ENCODE measurements at places on chromosomes 12 and 14. TPM values are rescaled to one million over a fixed set of nuclear protein-coding genes. Genes with fewer than 3 reads are reported as not detected.
A peak's percentile ranks its signal among the peaks of the same experiment; 100 is the strongest.

- DNase-seq = no peak
Observed at GRCh38 chr14:47240748-47241437, 434.5 kb downstream of the MDGA2 start.

GRCh38 chr12:77800501-77800900, 30.2 kb upstream of the NAV3 start:
- no peak for DNase-seq

GRCh38 chr14:49593016-49593415, 5.7 kb upstream of the LRR1 start:
- DNase-seq = no peak

DNA sequence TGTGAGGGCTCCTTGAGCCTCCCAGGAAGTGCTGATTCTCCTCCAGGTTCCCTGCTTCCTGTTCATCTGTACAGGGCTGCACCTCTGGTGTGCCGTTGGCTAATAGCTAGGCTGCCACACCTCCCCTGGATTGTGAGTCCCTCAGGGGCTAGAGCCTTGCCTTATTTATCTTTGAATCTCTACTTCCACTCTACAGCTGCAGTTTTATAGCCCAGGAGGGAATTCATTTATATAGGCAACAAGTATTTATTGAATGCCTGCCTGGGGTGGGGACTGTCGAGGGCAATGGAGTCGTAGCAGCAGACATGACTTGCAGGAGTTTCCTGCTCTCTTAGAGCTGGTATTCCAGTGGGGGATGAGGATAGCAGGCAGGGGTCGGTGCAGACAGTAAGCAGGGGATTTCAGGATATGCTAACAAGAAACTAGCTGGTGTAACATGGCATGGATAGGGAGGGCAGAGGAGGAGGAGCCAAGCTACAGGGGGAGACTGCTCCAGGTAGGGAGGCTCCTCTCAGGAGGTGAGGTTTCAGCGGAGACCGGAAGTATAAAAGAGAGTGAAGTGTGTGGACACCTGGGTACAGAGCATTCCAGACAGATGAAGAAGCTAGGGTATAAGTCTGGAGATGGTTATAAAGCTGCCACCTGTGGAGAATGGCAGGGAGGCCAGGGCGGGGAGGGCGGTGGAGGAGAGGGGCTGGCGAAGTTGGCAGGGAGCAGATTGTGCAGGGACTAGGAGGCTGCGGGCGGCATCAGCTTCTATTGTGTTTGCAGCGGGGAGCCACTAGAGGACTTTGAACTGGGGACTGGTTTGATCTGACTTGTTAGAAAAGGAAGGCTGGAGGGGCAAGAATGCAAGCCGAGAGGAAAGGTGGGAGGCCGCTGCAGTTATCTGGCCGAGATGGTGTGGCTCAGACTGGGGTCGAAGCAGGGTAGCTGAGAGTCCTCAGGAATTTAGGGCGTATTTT, 17.2 kb downstream of the USP30 start:
- DNase-seq = no peak

Gene ADAM20
- polyA plus RNA-seq = not detected

DNA sequence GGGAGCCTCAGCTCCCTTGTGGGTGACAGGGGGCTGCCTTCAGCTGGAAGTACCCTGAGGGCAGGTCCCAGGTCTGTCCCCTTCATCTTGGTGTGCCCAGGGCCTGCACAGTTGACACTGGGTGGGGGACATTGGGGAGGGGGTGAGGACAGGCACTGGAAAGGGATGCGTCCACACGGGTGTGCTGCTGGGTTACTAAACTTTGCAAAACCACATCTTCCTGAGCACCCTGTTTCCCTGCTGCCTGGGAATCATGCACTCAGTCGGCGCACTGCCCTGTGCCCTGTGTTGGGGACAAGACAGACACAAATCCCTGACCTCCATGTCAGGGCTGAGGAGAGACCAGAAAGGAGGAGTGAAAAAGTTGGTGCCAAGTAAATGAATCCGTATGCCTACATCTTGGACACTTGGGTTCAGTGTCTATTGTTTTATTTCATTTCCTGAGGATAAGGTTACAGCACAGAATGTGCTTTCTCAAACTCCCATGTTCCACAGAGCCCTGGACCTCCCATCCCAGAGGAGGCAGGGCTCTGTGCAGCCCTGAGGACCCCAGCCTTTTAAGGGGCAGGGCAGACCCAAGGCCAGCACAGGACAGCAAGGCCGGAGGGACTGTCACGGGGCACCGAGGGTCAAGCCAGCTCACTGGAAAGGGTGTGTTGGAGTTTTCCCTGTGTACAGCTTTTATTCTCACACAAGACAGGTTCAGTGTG, 2.9 kb upstream of the SLC25A29 start:
- no peak for DNase-seq

DNA sequence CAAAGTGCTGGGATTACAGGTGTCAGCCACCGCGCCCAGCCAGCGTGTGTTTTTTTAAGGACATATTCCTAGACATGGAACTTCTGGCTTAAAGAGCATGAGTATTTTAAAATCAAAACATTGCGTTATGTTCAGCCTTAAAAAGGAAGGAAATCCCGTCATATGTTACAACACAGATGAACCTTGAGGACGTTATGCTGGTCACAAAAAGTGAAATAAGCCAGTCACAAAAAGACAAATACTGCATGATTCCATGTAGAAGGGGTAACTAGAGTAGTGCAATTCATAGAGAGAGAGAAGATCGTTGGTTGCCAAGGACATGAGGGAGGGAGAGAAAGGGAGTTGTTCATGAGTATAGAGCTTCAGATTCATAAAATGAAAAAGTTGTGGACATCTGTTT, 53.9 kb downstream of the ACACB start:
- no peak for DNase-seq

DNA sequence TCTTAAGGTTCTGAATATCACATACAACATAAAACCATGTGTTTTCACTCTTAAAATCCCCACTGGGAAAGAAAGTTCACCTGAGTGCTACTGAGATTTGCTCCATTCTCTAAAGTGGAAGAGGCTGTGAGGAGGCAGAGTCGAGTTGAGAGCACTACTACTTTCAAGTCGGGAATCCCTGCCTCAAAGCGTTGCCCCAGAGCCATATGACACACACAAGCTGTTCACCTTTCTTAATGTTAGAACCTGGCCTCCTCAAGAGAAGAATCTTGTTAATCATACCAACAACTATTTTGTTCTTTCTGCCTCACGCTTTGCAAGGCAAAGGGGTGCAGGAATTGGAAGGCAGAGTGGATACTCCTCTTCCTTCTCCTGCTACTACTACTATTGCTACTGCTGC, 149.7 kb upstream of the DAAM1 start:
- no peak for DNase-seq

Gene C1S
- polyA plus RNA-seq = 0.15 TPM

GRCh38 chr12:3647504-3647903, 105.4 kb downstream of the CRACR2A start:
- DNase-seq = no peak

DNA sequence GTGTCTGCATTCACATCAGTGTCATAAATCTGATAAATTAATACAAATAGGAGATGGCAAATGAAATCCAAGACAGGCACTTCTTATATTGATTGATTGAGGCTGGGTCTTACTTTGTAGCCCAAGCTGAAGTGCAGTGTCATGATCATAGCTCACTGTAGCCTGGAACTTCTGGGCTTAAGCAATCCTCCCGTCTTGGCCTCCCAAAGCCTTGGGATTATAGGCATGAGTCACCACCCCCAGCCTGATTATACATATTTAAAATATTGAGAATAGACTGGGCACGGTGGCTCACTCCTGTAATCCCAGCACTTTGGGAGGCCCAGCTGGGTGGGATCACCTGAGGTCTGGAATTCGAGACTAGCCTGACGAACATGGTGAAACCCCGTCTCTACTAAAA, 51.3 kb downstream of the MARK3 start:
- no peak for DNase-seq

- no peak for DNase-seq
Observed at GRCh38 chr12:4447151-4447550, 1.5 kb upstream of the FGF6 start.

Gene KCNJ8
- polyA plus RNA-seq = not detected

DNA sequence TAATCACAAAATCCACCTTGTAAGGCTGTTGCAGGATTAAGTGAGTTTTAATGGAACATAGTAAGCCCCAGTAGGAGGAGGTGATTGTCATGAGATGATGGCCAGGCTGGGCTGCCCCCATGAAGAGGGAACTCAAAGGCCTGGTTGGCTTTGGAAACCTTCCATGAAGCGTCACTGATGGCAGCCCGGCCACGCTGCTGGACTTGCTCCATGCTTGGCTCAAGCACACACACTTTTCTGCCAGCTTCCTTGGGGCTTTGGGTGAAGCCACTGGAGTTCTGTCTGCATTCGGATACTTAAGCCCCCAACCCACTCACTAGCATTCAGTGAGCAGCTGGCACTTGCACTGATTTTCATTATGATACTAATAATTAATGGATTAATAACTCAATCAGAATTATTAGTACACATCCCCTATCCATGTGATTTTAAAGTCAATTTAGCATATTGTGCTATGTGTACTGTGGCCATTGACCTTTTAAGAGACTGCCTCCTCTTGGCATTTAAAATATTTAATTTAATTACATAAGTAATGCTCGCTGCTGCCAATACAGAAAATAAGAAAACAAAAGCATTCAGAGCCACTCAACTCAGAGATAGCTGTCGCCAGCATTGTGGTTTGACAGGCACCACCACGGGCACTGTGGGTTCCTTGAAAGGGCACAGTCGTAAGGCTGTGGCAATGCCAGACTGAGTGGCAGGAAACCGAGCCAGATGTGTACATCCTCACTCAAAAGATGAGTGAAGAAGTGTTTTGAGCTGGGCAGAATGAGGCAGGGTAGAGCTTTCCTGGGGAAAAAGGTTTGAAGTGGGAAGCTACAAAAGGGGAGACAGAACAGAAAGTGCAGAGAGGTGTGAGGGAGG, 15.9 kb downstream of the KRT85 start:
- DNase-seq = peak; percentile 85

Gene NRXN3
- polyA plus RNA-seq = not detected

Gene CCDC196
- polyA plus RNA-seq = not detected

Gene KRT3
- polyA plus RNA-seq = not detected

- DNase-seq = no peak
Observed at GRCh38 chr12:108653082-108653516, 19.4 kb upstream of the SELPLG start.

DNA sequence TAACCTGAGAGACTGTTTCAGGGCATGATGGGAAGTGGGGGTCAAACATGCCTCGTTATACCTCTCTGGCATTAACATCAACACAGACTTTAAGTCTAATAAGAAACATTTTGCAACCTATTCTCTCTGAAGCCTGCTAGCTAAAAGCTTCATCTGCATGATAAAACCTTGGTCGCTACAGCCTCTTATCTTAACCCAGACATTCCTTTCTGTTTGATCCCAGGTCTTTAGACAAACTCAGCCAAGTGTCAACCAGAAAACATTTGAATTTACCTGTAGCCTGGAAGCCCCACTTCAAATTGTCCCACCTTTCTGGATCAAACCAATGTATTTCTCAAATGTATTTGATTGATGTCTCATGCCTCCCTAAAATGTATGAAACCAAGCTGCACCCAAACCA, 9.1 kb downstream of the PPP2R3C start:
- DNase-seq = no peak

Gene RERGL
- not detected for polyA plus RNA-seq

GRCh38 chr12:18549598-18549997, 188.2 kb downstream of the PLCZ1 start:
- DNase-seq = no peak

Gene AGAP2
- 4.3 TPM for polyA plus RNA-seq

DNA sequence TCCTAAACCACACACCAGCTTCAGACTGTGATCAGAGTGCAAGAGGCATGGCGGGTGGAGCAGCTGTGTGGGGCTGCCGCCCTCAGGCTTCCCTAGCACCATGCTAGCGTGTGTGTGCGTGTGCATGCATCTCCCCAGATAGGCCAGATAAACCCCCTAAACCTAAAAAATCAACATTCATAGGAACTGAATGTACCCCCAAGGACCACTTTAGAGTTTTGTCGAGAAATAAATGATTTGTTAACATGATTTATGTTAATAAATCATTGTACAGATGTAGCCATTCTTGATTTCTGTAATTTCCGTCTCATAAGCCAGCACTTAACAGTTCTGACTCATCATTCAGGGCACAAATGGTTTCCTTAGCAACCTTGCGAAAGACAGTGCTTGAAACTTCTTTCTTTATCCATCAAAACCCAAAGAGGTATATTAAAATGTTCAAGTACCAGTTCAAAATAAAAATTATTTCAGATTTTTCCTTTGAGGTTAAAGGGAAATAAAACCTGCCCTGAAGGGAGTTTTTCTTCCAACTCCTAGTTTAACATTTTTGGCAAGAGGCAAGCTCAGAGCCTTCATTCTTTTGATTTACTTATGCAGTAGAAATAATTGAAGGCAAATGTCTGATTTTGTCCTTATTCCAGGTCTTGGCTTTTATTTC, 206.2 kb upstream of the RGS6 start:
- no peak for DNase-seq

GRCh38 chr14:88242446-88242845, 80.6 kb downstream of the KCNK10 start:
- no peak for DNase-seq

DNA sequence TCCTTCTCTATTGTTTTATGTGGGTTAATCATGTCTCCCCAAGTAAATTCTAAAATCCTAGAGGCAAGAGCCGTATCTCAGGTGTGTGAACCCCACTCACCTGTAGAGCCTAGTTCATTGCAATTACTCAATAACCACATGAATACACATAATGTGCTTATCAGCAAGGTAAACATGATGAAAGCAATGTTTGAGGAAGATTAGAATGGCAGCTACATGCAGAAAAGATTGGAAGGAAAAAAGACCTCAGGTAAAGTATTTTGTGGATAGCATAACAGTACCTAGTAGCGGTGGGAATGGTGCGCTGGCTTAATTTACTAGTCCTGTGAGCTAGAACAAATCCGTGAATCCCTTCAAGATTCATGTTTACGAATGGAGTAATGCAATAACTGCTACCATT, 5.3 kb upstream of the KRAS start:
- no peak for DNase-seq

DNA sequence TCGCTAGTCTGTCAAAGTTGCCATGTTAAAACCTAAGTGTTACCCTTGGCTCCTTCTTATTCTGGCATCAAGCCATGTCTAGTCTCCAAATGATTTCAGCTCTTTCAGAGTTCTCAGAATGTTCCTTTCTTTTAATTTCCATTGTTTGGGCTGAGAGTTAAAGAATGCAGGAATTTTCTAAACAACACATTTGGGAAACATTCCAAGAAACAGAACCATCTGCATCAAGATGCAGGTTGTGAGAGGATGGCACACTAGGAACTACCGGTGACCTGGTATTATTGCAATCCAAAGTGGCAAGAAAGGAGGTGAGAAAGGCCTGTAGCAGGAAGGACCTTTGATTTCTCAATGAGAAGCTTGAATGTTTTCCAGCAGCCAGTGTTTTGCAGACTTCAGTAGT, 30.1 kb downstream of the SLC35F4 start:
- DNase-seq = no peak

DNA sequence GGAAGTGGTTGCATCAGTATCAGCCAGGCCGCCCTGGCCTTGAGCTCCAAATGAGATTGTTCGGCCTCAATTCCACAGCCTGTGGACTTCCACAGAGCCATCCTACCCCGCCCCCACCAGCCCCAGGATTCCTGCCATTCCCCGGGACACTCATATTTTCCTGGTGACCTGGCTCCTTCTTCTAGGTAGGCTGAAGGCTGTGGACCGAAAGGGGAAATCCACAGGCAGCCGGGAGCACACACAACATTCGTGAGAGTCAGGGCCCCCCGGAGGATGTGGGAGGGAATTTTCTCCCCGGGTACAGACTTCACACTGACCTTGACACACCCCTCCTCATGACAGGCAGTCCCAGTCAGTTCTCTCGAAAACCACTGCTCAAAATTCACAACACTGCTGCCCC, 39.9 kb downstream of the RIN3 start:
- DNase-seq = no peak
